ENCODE measurements at places on chromosomes 7 and 10. TPM values are rescaled to one million over a fixed set of nuclear protein-coding genes. Genes with fewer than 3 reads are reported as not detected.

GRCh38 chr7:41130086-41130485 is 572.8 kb downstream of the INHBA start:
- no peak for DNase-seq

Gene HSPA12A
- polyA plus RNA-seq = 0.29 TPM

Gene EPDR1
- not detected for polyA plus RNA-seq

GRCh38 chr7:74042746-74043522 is 15.0 kb downstream of the ELN start:
- no peak for DNase-seq

DNA sequence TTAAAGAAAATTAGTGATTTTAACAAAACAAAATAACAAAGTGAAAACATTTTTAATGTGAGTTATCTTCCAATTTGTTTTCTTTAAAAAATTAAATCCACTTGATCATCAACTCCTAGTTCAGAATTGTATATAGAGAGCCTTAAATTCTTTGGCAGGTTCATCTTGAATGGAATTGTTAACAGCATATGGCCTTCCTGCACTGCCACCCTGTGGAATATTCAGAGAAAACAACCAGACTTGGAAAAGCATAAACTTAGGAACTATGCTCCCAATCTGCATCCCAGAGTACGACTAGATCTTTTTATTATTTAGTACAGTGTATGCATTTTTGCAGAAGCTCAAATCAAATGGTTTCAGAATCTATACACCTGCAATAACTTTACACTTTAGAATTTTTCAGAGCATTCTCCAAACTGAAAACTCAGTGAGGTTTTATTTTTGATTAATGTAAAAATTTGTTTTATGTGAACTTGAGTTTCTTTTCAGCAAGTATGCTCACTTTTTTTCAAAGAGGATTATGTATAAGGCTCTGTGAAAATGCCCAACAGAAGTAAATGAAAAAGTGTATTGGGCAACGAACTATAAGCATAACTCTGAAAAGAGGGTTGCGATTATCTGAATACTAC is 44.9 kb upstream of the ANK3 start:
- DNase-seq = peak; percentile 27

DNA sequence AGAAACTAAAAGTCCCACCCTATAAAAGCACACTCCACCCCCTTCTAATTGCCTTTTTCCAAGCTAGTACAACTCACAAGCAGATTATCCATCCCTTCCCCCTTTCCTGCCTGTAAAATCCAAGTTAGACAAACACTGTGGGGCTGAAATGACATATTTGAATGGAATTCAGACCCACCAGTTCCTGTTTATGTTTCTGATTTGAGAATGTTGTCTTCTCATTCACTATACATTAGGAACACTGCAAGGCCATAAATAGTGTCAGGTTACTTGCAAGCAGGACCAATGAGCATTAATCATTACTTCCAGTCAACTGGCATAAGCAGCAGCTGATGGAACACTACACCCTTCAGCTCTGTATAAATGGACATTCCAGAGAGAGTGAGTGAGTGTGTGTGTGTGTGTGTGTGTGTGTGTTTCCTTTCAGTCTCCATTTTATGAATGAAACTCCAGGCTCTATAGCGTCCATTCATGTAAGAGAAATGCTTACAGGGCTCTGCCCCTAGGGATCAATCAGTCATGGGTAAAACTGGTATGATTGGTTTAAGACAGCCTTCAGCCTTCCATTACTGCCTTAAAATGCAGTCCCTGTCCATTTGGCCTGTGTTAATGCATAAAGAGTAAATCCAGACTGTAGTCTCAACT is 69.3 kb downstream of the ETV1 start:
- no peak for DNase-seq

DNA sequence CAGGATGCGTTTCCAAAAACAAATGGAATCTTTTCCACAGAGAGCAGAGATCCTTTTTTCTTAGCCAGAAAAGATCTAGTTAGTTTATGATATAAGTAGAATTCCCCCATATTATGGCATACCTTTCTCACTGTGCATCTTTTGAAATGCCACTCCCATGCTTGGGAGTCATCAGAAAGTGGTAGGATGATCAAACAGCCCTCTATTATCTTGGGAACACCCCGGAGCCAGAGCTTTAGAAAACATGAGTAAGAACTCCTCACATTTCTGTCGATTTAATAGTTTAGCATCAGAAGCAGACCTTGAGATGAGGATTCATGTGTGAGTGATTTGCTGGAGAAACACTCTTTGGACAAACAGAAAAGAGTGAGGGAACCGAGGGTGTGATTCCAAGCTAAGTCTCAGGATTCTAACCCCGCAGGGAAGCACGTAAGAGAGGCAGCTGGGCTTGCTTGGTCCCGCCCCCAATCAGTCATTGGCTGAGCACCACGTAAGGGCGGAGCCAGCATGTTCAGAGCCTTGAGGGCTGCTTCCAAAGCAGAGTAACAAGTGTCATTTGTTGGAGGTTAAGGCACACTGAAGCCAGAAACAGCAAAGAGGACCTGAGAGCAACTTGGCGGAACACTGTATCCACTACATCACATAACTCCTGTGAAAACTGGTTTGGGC is 43.7 kb upstream of the NXPH1 start:
- DNase-seq = no peak

DNA sequence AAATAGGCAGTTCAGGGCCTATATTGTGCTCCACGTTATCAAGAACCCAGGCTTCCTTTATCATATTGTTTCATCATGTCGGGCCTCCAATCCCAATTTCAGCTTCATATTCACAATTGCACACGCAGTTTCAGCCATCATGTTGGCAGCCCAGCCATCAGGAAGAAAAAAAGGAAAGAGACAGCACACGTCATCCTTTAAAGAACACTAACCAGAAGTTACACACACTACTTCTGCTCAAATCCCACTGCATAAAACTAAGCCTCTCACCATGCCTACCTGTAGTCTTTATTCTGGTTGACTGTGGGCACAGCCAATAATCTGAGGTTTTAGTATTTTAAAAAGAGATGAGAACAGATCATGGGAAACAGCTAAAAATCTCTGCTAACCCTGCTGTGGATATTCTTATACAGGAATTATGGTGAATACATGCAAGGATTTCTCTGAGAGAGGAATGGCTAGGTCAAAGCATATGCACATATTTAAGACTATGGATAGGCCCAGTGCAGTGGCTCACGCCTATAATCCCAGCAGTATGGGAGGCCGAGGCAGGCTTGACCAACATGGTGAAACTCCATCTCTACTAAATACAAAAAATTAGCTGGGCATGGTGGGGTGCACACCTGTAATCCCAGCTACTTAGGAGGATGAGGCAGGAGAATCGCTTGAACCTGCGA is 534.4 kb downstream of the ETV1 start:
- no peak for DNase-seq
